NCI-H524 (cell line): ENCODE measurements at places on chromosomes 3 and 15.

- no peak for DNase-seq
Measured at GRCh38 chr3:149572796-149573414, 84.9 kb downstream of the WWTR1 start.

GRCh38 chr15:67172172-67172571 lies 82.3 kb downstream of the AAGAB start:
- DNase-seq: no peak

GRCh38 chr3:70982284-70982683 lies 601.2 kb downstream of the FOXP1 start:
- no peak for DNase-seq

- no peak for DNase-seq
Measured at GRCh38 chr3:53464424-53464823, 30.0 kb upstream of the CACNA1D start.

DNA sequence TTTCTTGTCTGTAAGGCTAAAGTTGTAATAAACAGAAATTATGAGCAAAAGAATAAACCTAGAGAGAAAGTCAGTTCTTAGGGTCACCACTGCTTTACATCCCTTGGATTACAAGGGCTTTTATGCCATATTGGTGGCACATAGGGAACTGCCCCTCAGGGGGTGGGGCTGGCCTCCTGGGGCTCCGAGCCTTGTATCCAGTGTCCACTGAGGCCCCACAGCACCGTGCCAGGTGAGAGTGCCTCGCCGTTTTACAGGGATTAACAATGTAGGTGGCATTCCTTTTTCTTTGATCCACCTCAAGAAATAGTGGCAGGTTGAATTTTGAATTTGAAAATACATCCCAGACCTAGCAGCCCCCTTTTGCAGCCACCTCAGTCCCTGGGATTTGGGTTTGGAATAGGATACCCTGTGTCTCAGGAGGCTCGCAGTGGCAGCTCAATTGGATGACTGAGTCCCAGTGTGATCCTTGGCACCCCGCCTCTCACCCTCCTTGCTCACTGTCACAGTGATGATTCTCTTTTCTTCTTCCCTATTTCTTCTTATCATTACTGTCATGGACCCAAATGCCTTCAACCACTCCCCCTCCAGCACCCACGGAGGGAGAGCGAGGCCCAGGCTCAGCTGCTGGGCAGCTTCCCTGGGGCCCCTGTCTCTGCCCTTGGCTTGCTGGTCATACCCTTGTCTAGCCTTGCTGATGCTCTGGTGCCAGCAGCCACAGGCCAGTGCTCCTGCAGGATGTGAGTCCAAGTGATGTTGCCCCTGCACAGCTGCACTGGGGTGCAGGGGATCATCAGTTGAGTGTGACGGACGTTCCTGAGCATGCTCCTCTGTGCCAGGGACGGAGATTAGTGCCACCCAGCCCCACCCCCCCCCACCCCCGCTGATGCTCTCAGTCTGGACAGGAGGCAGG lies 137.9 kb downstream of the DNAJB8 start:
- DNase-seq: no peak

DNA sequence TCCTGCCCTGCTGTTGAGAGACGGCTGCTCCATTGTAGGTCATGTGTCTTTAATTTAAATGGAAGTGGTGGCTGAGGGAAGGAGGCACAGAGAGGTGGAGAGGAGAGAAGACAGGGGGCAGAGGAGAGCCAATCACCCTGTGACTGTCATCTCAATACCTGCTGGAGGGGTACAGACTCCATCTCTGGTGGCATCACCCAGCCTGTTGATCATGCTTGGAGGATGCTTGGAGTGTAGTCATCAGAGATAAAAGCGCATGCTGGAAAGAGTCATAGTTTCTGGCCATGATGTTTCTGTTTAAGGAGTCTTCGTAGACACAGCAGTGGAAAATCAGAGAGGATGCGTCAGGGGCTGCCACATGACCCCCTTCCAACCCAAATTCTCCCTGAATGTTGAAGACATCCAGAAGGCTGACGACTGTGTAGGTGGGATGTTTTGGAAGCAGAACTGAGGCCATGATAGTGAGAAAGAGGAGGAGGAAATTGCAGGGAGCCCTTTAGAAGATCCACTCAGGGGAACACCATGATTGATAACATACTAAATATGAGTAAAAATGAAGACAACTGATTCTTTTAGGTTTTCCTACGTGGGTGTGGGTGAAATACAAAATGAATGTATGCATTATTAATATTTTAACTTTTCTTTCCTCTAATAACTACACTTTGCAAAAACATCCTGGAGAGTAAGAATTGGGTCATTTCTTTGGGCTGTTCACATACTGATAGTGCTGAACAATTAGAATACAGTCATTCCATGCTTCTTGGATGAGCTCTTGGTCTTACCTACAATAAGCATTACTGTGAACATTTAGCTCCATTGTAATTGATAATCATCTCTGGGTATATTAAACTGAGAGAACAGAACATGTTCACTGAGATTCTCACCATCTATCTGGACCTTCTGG lies 210.6 kb upstream of the ATP10A start:
- no peak for DNase-seq

DNA sequence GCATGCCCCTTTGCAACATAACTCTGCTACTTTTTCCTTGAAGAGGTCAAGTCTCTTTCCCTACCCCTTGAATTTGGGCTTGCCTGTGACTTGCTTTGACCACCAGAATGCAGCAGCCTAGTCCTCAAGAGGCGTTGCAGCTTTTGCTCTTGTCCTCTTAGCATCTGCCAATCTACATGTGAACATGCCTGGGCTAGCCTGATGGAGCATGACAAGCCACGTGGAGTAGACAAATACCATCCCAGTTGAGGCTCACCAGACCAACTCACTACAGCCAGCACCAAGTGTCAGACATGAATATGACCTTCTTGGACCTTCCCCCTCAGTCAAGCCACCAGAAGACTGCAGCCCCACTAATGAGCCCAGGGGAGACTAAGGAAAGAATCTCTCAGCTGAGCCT lies 32.9 kb downstream of the AMOTL2 start:
- DNase-seq: no peak

GRCh38 chr15:44541282-44541958 lies 4.5 kb downstream of the EIF3J start:
- DNase-seq: no peak

DNA sequence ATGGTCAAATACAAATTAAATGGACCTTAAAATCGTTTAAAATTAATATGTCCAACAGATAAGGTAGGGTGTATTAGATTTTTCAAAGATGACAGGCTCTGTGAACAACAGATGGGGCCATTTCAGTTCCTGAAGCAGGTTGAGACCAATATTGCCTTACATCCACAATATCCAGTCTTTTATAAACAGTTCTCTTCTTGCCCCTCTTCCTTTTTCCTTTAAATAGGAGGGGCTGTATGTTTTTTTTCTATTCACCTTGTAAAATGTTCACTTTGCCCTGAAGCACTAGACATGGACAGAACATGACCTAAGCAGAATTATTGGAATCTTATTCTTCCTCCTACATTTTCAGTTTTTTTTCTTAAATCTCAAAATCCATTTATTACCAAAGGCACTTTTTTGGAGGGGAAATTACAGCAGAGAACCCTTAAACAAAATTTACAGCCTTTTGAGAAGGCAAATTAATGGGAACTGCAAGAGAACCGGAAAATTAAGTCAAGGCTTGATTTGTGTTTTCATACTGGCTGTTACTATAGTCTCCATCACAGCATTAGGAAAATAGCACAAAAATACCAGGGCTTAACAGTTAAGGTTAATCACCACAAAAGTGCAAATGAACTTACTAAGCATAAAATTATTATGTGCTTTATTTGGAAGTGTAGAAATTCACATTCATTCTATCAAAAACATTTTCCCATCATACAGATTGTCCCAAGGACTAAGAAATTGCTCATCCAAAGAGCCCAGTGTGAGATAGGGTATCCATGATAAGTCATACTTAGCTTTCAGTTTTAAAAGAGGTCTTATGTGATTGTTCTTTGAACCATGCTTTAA lies 55.8 kb downstream of the CMSS1 start:
- DNase-seq: no peak

DNA sequence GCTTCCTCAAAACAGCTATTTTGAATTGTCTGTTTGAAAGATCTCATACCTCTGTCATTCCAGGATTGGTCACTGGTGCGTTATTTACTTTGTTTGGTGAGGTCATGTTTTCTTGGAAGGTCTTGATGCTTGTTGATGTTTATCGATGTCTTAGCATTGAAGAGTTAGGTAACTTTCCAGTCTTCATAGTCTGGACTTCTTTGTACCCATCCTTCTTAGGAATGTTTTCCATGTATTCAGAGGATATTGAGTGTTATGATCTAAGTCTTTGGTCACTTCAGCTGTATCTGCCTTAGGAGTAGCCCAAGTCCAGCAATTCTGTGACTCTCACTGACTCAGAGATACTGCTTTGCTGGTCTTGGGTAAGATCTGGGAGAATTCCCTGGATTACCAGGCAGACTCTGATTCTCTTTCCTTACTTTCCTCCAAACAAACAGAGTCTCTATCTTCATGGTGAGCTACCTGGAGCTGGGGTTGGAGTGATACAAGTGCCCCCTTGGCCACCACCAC lies 398.6 kb downstream of the ZIC4 start:
- DNase-seq: no peak

DNA sequence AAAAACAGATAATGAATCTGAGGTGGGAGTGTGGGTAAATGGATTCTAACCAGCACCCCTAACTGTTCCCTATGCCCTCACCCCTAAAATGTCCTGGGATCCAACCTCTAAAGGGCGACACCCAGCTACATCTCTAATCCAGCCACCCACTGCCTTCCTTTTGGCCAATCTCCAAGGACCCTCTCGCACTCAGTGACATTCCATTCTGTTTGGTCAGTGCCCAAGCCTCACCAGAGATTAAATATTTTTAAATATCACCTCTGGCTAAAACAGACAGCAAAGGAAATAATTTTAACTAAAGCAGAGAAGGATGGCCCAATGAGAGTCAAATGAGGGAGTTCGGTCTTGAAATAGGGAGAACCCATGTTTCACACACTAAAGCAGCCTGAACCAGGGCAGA lies 19.9 kb upstream of the SCN10A start:
- no peak for DNase-seq

- DNase-seq: no peak
Measured at GRCh38 chr3:21152555-21152954, 598.5 kb downstream of the ZNF385D start.

DNA sequence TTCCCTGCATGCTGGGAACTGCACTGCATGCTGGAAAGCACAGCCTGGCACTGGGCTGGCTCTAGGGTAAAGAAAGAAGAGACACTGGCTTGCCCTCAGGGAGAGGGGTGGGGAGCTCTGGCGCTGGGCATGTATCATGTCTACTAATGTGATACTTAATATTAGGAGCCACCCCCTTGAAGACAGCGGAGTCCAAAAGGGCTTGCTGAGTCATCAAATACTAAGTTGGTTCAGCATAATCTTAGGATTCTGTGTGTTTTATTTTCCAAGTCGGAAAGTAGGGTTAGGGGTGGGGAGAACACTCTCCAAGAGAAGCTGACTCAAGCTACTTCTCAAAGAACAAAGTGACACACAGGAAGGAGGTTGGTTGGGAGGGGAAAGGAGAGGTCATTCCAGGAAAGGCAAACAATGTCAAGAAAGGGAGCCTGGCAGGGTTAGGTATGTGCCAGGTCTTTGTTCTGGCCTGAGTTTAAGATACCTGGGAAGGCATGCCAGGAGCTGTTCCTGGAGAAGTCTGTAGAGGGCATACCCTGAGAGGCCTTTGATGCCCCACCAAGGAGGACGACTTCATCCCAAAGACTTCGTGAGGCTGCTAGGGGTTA lies 237.8 kb upstream of the NR2E3 start:
- no peak for DNase-seq

GRCh38 chr3:95781598-95781997 lies 1032.8 kb upstream of the EPHA6 start:
- DNase-seq: no peak

- DNase-seq: peak; percentile 13
Measured at GRCh38 chr15:98231696-98232440, 271.4 kb downstream of the ARRDC4 start.

DNA sequence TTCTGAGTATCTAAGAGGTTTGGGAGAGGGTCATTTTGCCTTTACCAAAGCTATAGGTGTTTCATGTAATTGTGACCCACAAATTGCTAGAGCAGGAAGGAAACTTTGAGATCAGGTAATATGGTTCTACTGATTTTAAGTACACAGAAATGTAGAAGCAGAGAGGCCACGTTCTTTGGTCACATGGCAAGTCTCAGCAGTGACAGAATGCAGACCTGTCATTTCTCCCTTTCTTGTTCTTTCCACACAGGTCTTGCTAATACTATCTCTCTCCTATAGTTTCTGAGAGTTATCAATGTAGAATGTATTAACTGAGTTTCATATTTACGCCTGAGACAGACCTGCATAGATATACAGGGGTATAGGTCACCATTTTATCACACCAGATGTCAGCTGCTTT lies 10.9 kb upstream of the RTP1 start:
- no peak for DNase-seq

DNA sequence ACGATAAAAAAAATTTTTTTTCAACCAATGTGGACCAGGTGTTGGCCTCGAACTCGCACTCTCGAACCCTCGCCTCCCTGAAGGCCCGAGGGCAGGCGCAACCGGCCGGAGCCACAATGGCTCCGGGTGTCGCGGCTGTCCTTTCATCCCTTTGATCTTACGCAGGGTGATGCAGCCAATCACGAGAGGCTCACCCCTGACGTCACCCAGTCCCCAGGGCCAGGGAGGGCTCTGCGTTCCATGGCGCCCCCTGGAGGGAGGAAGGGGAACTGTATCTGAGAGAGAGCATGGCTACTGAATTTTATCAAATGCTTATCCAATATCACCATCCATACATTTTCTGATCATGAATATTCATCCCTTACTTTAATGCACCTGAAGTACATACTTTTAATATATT lies 15.4 kb upstream of the GMNC start:
- DNase-seq: no peak
